ENCODE measurements at places on chromosomes 12 and 14. TPM values are rescaled to one million over a fixed set of nuclear protein-coding genes. Genes with fewer than 3 reads are reported as not detected.
A peak's percentile ranks its signal among the peaks of the same experiment; 100 is the strongest.

GRCh38 chr14:88025313-88025712 lies 20.4 kb downstream of the GPR65 start:
- DNase-seq, result no peak

DNA sequence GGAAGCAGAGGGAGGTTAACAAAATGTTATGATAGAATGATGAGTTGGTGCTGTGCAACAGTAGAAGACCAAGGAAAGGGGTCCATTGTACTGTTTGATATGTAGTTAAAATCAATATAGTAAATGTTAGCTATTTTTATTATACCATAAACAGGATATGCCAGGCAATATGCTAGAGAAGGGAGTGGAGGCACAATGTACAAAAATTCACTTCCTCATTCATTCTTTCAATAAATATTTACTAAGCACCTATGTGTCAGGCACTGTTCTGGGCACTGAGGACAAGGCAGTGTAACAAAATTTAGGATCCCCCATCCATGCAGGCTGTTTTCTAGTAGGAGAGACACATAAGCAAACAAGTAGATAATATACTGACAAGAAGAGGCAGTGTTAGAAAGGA lies 25.0 kb downstream of the FGD6 start:
- no peak for DNase-seq

The DIO2 gene
- not detected for total RNA-seq

GRCh38 chr14:50347521-50347920 lies 35.4 kb downstream of the DMAC2L start:
- no peak for DNase-seq

GRCh38 chr12:92158796-92159439 lies 13.3 kb upstream of the BTG1 start:
- no peak for DNase-seq

The CNTN1 gene
- not detected for total RNA-seq

- DNase-seq, result no peak
Measured at GRCh38 chr12:57815177-57816000, 3.1 kb downstream of the AVIL start.

GRCh38 chr12:55720894-55721444 lies 776 bp downstream of the RDH5 start:
- DNase-seq, result peak; percentile 59

DNA sequence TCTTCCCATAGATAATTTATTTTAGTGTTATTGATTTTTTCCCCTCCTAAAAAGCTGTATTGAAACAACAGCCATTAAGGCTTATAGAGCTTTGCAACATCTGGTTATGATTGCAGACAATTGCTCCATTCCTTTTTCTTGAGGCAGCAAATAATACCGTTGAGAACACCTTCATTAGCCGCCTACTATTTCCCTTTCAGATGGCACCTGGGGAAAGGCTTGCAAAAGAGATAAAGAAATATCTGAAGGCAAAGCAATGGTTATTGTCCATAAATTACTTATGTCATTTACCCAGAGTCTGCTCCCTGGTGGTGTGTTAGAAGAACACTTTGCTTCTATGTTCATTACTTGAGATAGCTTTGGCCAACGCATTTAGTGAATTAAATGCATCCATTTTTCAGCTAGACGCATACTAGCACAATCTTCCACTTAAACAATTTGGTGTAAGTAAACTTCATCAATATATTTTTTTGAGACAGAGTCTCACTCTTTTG lies 377.8 kb downstream of the KCNH5 start:
- peak; percentile 1 for DNase-seq

GRCh38 chr14:57073986-57074385 lies 194.7 kb downstream of the EXOC5 start:
- no peak for DNase-seq

DNA sequence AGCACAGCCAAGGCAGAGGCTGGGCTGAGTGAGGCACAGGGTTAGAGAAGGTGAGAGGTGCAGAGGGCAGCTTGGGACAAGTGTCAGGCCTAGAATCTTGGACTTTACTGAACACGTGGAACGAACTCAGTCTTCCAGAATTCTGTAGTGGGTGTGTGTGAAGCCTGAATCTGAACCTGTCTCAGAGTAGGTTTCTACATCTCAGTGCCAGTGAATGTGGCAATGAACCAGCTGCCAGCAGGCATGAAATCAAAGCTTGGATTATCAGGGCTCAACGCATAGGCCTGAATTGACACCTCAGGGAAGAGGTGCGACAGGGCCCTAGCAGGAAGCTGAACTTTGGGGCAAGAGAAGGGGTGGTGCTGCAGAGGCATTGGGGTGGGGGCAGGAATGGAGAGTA lies 104.6 kb downstream of the SAMD4A start:
- no peak for DNase-seq

The DAO gene
- not detected for total RNA-seq

The KRT5 gene
- not detected for total RNA-seq

DNA sequence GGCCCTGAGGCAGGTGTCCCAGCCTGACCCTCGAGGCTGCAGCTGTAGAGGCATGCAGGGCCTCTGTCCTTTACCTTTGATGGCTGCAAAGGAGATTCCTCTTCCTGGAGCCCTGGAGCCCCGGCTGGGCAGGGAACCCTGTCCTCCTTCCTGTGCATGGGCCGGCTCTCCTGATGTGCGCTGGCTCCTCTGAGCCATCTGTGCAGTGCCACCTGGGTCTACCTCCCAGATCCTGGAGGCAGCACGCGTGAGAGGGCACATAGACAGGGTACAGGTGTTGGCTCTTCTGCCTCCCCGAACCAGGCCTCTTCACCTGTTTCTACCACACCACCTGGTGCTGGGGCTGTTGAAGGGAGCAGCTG lies 115.1 kb downstream of the BEGAIN start:
- DNase-seq, result no peak

GRCh38 chr12:105831372-105831771 lies 307.4 kb downstream of the NUAK1 start:
- no peak for DNase-seq

The CIROP gene
- total RNA-seq, result not detected

- no peak for DNase-seq
Measured at GRCh38 chr14:83425138-83425537, 1891.5 kb upstream of the SEL1L start.

DNA sequence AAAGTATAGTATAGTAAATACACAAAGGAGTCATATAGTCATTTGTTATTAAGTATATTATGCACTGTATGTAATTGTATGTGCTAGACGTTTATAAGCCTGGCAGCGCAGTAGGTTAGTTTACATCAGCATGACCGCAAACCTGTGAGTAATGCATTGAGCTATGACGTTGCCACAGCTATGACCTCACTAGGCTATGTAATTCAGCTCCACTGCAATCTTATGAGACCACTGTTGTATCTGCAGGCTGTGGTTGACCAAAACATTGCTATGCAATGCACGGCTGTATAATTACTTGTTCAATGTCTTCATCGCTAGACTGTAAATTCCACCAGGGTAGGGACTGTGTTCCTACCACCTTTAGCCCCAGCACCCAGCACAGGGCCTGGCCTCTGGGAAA lies 53.2 kb upstream of the VASH1 start:
- no peak for DNase-seq

DNA sequence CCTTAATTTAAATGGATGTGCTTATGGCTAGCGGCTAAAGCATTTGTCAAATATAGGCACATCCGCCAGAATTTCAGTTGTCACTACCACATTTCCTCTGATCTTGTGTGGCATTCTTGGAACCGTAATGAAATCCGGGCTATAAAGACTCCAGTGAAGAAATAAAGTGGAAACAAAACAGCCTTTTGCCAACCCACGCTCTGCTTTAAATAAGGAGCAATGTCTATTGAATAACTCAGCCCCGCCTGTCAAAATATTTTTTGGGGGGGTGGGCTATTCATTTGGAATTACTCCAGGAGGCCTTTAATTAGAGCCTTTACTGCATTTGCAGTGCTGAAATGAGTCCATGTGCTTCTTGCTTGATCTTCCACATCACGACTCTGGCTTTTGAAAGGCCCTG lies 179.6 kb upstream of the RPH3A start:
- DNase-seq, result no peak

DNA sequence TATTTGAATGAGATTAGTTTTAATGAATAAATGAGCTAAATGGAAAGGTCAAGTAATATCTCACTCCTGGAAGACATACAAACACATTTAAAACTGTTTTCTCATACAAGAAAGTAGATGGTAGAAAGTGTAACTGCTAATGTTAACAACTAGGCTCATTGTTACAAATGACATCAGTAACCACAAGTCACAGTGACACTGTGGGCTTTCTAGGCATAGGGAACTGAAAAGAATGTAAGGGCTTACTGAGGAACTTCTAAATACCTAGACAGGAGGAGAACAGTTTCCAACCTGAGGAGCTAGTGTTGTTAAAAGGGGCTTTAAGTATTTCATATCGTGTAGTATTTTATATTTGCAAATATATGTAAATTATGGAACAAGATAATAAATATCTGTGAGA lies 17.5 kb upstream of the ERGIC2 start:
- no peak for DNase-seq

The IFNG gene
- total RNA-seq, result not detected

GRCh38 chr12:63103494-63104131 lies 47.4 kb downstream of the AVPR1A start:
- DNase-seq, result peak; percentile 49

The FBLN5 gene
- 0.87 TPM for total RNA-seq

The PLBD2 gene
- 9.9 TPM for total RNA-seq

GRCh38 chr12:34334953-34335743 lies 312.9 kb downstream of the ALG10 start:
- no peak for DNase-seq

The PRICKLE1 gene
- total RNA-seq, result 9.4 TPM

GRCh38 chr14:105860615-105861580 lies 334.5 kb downstream of the TMEM121 start:
- DNase-seq, result no peak

- peak; percentile 54 for DNase-seq
Measured at GRCh38 chr14:90758959-90759358, 57.3 kb downstream of the TTC7B start.

GRCh38 chr14:46490238-46490685 lies 161.3 kb downstream of the RPL10L start:
- peak; percentile 1 for DNase-seq

GRCh38 chr14:98580131-98580678 lies 691.8 kb downstream of the BCL11B start:
- no peak for DNase-seq

The TSPAN19 gene
- total RNA-seq, result under 0.01 TPM

GRCh38 chr14:104283197-104284106 lies 145.1 kb downstream of the KIF26A start:
- DNase-seq, result no peak

The LRP6 gene
- 55.0 TPM for total RNA-seq

GRCh38 chr14:89617481-89618329 lies 200.7 kb upstream of the FOXN3 start:
- peak; percentile 63 for DNase-seq

- no peak for DNase-seq
Measured at GRCh38 chr12:124279846-124280360, 15.0 kb upstream of the RFLNA start.

The SERPINA12 gene
- not detected for total RNA-seq

The DGKA gene
- 12.9 TPM for total RNA-seq

- no peak for DNase-seq
Measured at GRCh38 chr14:22489244-22489545, 99.8 kb downstream of the DAD1 start.

DNA sequence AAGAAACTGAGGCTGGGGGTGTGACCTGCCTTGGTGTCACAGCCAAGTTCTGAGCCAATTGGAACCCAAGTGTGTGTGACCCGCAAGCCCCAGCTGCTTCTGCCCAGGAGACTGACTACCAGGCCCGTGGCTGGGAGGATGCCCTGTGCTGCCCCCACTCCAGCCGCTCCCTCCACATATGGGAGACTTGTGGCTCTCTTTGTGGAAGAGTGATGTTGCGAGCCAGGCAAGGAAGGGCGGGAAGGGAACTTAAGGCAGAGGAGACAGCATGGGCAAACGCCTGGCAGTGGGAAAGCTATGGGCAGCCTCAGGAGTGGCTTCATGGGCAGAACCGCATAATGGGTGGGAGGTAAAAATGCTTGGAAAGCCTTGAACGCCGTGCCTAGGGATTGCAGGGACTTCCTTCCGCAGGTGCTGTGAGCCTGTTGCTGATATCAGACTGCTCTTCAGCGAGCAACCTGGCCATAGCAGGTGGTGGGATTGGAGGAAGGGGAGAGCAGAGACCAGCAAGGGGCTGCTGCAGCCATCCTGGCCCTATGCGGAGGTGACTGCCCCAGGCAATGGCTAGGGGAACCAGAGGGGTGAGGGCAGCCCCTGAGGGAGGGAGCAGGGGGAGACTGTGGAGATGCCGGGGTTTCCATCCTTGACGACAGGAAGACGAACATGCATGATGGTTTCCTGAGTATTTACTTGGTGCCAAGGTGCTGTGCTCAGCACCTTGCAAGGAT lies 115.7 kb downstream of the LGMN start:
- no peak for DNase-seq

DNA sequence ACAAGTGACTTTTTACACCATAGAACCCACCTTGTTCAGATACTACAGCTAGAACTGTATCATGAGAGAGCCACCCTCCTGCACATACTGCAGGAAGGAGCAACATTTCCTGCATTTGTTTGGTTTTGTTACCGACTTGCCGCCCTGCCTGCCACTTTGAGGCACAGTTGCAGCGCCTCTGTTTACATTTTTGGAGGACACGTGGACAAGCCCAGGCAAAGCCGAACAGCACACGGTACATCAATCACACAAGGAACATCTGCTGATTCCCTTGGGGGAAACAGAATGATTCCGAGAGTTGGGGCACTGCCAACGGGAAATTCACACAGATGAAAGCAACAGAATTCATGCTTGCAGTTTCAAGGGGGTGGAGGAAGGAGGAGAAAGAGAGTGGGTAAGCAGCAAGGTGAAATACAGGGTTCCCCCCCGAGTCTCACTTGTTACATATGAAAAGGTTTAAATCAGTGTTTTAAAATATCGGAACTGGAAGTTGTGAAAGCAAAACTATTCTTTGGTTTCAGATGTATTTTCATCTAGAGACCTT lies 110.7 kb downstream of the BTG1 start:
- DNase-seq, result peak; percentile 96

- DNase-seq, result no peak
Measured at GRCh38 chr12:62930546-62931425, 4.2 kb downstream of the PPM1H start.

DNA sequence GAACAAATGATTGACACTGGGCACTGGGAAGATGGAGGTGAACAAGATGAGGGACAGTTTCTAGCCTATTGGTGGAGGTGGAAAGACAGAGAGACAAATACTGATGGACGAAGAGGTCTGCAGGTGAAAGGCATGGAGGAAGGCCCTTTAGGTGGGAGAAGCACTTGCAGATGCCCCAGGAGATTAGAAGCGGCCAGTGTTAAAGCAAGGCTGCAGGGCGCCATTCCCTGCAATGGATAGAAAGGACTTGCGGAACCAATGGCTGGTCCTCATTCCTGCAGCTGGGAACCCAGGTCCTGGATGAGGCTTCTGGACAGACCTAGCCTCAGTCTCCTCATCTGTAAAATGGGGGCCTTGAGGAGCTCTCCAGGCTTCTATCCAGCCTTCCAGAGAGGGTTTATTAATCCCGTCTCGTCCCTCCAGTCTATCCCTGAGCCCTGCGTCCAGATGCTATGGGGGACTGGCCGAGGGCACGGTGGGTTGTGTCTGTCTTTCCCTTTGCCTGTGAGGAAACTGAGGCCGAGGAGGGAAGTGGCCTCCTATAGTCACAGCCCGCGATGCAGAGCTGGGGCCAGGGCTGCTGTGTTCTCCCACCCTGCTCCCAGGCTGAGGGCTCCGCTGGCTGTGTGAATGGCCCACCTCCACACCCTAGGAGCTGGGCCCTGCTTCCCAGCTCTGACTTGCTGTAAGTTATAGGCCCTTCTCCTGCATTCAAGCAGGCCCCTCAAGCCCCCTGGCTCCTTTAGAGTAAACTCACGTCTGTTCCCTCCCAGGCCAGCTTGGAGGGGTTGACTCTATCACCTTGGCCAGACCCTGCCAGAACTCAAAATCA lies 33.0 kb downstream of the CYP46A1 start:
- DNase-seq, result no peak

The BBOF1 gene
- 0.40 TPM for total RNA-seq

Measured in lung microvascular endothelial cell (primary cell).